ENCODE measurements at places on chromosomes 16 and 17.

DNA sequence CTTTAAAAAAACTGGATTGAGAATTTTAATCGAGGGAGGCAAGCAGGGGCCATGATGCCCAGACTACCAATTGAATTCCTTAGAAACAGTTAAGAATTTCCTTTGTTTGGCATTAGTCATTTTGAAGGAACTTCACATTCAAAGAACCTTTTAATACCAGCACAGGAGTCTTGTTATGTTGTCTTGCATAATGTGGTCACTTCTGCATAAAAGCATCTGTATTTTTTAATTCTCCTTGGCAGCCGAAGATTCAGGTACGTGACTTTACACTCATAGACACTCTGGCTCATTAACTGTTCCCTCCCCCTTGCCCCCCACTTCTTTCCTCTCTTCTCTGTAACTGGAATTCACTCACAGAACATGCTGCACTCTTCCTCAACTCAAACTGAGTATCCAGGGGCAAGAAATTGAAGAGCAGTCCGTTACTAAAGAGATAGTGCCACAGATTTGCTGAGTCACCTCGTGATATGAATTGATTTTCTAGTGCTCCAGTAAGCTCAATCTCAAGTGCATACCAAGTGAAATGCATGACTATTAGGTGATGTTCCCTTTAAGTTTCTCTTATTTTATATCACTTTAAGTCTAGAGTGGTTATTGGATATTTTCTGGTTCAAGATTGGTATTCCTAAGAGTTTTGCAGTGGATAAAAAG lies 572.2 kb upstream of the SOX9 start:
- DNase-seq, result no peak

DNA sequence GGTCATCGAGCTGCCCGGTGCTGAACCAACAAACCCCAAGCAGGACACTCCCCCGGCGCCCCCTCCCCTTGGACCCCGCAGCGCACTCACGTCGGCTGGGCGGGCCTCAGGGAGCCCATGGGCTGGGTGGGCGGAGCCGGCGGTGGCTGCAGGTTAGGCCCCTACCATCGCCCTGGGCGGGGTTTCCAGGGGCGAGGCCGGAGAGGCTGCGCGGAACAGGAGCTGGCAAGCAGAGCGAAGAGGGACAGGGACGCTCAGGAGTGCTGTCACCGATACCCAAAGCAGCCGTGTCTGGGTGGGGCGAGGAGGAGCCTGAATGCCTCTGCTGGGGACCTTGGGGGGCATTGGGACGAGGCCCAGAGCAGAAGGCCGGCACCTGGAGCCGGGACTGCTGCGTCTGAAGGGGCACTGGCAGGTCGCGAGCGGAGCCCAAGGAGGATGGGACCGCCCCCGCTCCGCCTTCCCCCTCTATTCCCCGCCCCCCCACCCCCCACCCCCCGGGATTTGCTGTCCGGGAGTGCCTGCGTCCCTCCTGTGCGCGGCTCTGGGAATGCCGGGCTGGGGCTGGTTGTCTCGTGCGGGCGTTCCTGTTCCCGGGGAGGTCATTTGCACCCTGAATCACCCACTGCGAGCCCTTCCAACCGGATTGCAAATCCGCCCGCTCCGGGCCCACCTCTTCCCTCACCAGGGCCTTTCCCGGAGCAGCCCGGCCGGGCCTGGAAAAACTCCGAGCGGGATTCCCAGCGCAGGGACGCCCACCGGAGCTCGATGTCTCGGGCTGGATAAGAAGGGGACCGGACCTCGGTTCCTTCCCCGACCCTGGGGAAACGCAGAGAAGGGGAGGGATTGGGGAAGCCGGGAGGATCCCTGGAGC lies 902 bp downstream of the ARHGAP27 start:
- DNase-seq, result peak; percentile 79

GRCh38 chr17:17837966-17838962 lies 1.5 kb upstream of the SREBF1 start:
- DNase-seq, result no peak

DNA sequence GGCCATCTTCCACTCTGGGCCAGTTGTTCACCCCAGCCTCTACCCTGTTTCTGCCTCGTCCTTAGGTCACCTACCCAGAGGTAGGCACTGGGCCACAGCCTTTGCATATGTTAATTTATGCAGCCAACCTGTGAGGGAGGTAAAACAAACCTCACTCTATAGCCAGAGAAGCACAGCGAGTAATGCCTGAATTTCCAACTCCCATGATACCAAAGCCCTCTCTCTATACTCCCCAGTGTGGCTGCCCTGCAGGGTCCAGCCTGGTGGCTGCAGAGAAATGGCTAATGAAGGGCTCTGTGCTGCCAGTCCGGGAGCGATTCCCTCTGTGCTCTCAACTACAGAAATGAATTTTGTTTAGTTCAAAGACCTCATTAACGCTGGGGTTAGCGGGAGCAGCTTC lies 397.0 kb upstream of the CCL2 start:
- no peak for DNase-seq

DNA sequence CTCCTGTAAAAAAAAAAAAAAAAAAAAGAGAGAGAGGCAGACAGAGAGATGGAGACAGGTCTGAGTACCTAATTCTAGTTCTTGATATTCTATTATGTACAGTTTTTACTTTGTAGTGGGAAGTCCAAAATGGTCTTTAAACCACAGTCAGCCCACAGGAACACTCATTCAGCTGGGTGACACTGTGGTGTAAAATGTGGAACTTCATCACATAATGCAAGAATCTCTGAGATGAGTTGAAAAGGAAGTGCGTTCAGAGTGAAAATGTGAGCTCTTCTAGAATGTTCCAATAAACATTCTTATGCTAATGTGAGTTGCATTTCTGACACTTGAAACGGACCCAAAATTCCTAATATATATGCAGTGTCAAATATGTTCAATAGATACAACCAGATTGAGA lies 972.1 kb downstream of the CDH11 start:
- DNase-seq, result no peak

- no peak for DNase-seq
Measured at GRCh38 chr17:1153795-1154546, 25.8 kb downstream of the ABR start.

DNA sequence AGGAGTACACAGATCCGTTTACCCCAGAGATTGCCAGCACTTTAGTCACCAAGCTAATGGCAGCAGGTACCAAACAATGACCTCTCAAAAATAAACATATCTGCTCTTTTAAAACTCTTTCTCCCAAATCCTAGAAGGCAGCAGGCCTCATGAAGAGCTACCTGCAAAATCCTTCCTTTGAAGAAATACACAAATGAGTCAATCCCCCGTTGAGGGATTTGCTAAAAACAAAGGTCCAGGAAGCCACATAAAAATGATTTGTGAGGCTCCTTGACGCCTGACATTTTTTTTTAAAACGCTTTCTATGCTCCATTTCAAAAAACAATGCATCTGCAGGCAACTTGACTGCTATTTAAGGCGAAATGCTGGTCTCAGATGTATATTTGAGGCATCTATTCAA lies 58.2 kb downstream of the NACA2 start:
- DNase-seq, result no peak

DNA sequence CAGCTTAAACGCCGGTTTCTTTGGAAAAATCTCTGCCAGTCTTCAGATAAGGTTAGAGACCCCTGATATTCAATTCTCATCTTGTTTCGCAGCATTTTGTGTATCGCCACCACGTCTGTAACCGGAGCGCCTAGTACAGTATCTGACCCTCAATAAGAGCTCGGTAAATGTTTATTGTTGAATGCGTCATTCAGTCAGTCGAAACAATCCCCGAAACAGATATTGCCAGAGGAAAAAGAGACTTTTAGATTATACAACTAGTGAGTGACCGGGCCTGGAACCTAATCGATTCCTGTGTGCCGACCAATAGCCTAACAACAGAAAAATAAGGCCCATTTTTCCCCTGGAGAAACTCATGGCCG lies 626 bp downstream of the PELP1 start:
- no peak for DNase-seq

GRCh38 chr16:76335180-76335974 lies 58.2 kb downstream of the CNTNAP4 start:
- DNase-seq, result no peak

GRCh38 chr17:37772982-37773381 lies 28.1 kb upstream of the HNF1B start:
- no peak for DNase-seq

DNA sequence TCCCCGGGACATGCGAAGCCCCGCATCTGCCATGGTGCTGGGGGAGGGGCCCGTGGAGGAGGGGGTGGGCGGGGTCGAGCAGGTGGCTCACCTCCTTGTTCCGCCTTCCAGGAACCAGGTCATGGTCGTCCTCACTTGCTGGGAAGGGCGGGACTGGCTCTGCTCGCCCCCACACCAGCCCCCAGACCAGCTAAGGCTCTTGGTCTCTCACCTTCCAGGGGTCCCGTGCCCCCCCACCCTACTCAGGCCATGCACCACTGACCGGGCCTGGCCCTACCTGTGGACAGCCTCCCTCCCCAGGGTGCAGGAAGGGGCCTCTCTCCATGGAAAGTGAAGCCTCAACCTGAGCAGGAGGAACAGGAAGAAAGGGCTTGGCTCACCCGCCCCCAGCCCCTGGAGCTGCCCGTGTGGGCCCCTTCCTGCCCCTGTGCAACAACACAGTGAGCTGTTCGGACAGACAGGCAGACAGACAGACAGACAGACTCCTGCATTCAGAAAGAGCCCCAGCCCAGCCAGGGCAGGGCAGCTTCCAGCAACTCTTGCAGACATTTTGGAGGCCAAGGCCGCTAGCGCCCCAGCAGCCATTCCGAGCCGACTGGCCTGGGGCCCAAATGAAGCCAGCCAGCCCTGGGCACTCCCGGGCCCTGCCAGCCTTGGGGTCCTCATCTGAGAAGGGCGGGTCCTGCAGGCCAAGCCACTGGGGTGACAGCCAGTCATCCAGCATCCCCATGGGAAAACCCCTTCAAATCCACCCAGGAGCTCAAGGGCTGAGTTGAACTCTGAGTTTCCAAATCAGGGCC lies 8.1 kb upstream of the KREMEN2 start:
- no peak for DNase-seq

DNA sequence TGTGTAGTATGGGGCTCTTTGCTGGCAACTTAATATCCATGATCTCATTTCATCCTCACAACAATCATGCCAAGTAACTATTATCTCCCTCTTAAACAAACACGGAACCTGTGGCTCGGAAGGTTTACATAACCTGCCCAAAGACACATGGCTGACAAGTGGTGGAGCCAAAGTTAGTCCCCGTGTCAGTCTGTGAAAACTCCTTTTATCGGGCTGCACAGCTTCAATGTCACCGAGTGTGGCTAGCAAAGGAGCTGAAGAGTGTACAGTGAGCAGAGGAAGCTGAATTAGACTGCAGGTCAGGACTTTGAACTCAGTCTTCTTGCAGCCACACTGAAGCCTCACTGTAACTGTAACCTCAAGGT lies 80.3 kb downstream of the PARN start:
- no peak for DNase-seq

GRCh38 chr16:59478838-59479237 lies 744.7 kb upstream of the GOT2 start:
- no peak for DNase-seq

DNA sequence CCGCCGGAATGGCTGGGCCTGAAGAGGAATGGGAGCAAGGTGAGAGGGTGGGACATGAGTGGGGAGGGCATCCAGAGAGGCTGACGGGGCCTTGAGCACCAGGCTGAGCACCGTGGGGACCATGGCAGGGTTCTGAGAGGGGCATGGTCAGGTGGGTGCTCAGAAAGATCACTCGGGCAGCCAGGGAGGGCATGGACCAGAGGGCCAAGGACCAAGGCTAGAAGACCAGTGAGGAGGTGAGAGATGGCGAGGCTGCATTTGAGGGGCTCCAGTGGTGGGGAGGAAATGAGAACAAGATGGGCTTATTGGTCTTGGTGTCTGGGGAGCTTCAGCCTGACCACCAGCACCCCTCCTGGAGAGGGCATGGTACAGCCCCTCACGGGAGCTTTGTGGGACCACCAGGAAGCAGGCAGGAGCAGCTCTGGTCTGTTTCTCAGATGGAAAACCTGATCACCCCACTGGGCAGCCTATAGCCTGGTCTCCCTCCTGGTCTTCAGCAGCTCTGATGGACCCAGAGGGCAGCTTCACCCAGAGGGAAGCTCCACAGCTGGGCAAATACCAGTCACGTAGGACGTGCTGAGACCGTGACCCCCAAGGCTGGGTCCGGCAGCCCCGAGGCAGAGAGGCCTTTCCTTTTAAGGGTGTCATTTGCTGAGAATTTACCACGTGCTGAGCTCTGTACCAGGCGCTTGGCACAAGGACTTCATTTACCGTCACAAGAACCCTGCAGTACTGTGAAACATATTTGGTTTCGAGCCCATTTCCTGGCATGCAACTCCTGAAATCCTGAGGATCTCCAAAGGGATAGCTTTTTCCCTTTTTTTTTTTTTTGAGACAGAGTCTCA lies 11.4 kb upstream of the NCBP3 start:
- no peak for DNase-seq

DNA sequence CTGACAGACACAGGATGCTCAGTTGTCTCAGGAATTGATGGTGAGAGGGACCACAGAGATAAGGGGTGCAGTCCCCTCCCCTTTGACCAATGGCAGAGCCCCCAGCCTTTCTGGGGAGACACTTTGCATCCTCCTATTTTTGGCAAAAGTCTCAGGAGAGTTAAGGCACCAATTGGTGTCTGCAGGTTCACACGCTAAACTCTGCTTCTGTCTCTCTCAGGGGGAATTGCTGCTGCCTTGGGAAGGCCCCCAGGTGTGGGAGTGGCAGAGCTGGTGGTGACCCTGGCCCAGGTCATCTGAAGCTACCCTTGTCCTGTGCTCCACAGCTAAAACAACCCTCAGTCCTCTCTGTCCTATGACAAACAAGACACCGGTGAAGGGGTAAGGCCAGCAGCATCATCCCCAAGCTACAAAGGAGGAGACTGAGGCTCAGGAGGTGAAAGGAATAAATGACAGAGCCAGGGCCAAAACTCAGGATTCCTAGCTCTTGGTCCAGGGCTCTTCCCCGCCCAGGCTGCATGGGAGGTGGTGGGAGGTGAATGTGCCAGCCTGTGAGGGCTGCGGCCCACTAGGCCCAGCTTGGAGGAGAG lies 20.3 kb downstream of the OSBPL7 start:
- no peak for DNase-seq

GRCh38 chr16:20613481-20614185 lies 37.5 kb upstream of the ACSM2B start:
- no peak for DNase-seq

DNA sequence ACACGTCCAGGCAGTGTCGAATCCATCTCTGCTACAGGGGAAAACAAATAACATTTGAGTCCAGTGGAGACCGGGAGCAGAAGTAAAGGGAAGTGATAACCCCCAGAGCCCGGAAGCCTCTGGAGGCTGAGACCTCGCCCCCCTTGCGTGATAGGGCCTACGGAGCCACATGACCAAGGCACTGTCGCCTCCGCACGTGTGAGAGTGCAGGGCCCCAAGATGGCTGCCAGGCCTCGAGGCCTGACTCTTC lies 7.2 kb upstream of the CD68 start:
- no peak for DNase-seq

Measured in CD4-positive, alpha-beta T cell treated with Interleukin-10 for 1 hour (primary cell).